SIG-M5 (cell line): ENCODE measurements at places on chromosomes 12 and 14.

DNA sequence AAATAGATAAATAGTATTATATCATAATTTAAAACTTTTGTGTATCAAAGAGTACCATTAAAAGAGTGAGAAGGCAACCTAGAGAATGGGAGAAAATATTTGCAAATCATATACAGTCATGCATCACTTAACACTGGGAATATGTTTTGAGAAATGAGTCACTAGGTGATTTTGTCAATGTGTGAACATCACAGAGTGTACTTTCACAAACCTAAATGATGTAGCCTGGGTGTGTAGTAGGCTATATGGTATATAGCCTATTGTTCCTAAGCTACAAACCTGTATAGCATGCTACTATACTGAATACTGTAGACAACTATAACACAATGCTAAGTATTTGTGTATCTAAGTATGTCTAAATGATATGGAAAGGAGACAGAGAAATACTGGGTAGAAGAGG lies 48.0 kb upstream of the ARID2 start:
- DNase-seq = no peak

DNA sequence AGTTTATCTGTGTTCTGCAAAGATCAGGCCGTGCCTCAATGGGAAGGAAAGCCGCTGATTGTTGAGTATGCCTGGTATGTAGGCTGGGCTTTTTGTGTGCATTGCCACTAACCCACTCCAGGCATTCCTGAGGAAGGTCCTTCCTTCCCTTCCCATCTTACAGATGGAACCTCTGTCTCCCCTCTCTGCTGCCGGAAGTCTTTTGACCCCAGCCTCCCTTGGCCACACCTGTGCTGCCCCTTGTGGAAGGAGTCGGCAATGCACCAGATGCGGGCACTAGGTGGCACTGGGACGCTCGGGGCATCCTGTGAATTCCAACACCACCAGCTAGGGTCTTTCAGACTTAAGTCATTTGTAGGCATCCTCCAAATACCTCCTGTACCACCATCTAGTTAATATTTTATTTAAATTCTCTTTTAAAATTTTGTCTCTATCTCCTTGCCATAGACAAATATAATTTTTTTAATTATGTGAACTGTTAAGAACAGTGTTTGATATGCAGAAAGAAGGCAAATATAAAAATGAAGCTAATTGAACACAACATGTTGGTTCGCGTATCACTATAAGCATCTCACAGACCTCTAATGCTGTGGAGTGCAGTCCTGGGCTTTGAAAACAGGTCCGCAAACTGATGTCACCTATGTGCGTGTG lies 99.6 kb downstream of the RIN3 start:
- DNase-seq = no peak

DNA sequence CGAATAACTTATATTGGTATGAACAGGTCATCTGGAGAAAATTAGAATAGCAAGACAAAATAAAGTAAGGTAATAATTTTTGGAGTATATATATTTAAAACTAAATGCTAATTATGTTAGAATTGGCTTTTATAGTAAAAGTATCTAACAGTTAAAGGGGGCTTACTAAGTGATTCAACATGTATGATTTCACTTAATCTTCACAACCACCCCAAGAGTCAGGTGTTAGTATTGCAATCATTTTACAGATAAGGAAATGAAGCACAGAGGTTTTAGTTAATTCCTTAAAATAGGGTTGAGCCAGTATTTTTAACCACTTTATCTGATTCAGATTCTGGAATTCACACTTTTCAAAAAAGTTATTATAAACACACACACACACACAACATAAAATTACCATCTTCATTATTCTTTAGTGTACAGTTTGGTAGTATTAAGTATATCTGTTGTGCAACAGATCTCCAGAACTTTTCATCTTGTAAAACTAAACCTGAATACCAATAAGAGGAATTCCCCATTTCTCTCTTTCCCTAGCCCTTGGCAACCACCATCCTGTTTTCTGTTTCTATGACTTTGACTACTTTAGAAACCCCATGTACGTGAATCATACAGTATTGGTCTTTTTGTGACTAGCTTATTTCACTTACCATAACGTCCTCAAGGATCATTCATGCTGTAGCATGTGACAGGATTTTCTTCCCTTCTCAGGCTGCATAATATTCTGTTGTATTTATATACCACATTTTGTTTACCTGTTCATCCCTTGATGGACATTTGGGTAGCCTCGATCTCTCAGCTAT lies 12.5 kb downstream of the A2M start:
- DNase-seq = no peak

GRCh38 chr14:48140804-48141203 lies 465.4 kb upstream of the MDGA2 start:
- no peak for DNase-seq

- DNase-seq = no peak
Measured at GRCh38 chr14:65377576-65377975, 35.0 kb upstream of the FUT8 start.

DNA sequence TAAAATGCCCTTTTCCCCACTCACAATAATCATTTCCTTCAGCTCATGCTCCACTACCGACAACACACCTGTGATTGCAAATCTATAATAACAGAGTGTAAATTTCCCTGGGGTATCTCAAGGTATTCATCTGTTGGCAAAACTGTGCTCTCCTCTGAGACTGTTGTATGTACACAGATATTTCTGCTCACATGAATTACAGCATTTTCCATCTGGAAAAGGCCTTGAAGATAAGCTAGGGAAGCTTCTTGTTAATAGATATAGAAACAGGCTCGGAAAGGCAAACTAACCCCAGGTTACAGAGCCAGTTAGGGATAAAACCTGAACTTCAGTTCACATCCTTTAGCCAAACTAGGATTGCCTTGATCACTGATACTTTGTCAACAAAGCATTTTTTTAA lies 210.4 kb upstream of the KRR1 start:
- no peak for DNase-seq

DNA sequence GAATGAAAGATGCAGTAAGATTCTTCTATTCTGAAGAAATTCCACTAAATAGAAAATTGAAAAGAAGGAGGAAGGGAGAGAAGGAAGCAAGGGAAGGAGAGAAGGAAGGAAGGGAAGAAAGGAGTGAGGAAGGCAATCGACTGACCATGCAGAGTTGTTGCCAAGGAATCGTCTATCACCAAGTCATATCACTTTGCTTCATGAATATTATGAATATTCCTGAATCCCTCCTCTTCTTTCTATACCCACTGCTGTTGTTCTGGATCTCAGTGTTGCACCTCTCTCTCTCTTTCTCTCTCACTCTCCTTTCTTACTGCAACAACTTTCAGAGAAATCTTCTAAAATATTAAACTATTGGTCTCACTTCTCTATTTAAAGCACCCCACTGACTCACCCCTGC lies 222.4 kb downstream of the IPO8 start:
- DNase-seq = no peak

DNA sequence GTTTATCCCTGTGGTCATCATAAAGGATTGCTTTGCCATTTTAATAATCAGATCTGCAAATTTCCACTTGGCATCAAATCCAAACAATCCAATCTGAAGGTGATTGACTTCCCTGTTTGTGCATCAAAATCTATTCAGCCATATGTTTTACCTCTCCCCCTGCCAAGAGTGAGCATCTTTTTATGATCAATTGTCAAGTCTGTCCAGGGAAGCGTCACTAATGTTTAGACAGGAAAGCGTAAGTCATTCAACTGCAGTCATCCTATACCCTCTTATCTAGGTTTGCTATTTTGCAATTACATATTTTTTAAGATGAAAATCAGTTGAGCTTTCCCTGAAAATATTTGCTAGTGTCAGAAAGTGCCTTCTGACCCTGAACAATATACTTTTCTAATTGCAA lies 1224.1 kb upstream of the SEL1L start:
- no peak for DNase-seq

DNA sequence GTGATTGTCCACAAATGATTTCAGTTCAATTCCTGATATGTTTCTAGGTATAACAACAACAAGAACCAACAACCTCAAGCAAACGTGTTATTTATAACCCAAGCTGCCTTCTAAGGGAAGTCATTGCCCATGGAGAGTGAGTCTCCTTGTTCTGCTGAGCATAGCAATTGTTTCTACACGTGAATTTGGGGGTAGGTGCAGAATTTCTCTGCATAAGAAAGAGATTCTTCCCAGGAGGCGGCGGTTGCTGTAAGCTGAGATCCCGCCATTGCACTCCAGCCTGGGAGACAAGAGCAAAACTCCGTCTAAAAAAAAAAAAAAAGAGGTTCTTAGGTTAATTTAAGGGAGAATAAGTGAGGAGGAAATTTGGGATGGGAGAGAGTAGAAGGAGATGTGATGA lies 226.5 kb upstream of the PELI2 start:
- DNase-seq = no peak

GRCh38 chr12:119182701-119183493 lies 4.2 kb downstream of the HSPB8 start:
- DNase-seq = no peak

DNA sequence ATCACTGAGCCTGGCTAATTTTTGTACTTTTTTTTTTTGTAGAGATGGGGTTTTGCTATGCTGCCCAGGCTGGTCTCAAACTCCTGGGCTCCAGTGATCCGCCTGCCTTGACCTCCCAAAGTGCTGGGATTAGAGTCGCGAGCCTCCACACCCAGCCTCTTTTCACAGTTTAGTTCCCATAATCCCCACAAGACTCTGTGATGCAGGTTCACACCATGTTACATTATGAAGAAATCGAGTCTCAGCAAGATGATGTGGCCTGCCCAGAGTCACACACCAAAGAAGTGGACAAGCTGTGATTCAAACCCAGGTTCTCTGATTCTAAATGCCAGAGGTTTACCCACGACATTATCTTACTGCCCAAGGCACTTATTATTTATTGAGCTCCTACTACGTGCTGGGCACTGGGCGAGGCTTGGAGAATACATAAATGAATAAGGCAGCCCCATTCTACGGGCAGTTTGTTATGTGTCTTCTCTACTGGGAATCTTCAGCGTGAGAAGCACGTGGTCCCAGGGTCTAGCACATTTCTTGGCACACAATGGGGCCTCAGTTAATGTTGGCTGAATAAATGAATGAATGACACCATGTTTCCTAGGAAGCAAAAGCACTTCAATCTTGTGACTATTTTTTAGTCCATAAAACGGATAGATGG lies 23.5 kb upstream of the OASL start:
- no peak for DNase-seq

DNA sequence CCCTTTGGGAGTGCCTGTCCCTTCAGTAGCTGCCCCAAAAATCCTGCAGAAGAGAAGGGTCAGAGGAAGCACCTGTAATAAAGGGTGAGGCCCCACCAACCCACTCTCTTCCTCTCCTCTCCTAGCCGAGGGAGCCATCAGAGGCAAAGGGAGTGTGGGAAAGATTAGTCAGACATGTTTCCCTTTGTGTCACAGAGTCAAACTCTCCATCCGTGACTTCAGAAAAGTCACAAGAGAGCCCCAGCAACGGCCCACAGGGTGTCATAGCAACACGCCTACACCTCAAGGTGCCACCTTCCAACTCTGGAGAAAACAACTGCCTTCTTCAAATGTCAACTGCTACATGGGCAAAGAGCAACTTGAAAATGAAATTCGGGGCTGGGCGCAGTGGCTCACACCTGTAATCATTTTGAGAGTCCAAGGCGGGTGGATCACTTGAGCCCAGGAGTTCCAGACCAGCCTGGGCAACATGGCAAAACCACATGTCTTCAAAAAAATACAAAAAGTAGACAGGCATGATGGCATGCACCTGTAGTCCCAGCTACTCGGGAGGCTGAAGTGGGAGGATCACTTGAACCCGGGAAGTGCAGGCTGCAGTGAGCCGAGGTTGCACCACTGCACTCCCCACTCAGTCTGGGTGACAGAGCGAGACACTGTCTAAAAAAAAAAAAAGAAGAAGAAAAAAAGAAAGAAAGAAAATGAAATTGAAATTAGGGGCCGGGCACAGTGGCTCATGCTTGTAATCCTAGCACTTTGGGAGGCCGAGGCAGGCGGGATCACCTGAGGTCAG lies 17.7 kb upstream of the CD27 start:
- DNase-seq = no peak

DNA sequence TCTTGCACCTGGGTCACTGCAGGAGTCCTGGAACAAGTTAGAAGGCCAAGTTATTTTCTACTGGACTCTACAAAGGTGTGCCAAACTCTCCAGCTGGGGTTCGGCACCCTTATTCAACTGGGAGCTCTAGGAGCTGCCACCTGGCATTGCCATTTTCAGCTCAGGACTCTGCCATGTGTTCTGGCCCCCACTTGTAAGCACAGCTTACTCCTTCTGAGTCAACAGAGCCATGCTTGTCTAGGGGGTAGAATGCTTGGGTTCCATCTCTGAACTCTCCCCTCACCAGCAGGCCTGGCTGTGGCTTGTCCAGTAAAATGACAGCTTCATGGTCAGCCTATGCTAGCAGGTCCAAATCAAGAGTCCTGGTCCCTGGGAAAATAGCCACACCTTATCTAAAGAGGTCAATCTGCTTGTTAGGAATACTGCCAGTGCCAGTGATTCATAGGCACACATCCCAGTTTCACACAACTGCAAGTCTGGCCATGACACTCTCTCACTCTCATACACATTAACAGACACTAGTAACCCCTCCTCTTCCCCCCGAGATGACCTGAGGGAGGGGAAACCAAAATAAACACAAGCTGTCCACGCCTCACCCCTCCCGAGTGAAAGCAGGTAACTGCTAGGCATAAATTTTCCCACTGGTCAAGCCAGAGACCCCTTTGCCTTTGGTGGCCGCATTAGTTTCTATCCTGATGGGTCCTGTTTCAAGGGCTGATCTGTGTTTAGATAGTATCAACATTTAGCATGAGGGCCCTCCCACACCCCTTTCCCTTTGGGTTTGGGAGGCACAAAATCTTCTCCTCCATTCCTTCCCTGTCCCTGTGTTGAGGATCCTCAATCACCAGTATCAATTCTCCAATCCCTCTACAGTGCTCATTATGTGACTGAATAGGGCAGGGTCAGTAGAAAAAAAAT lies 182.3 kb upstream of the GZMB start:
- no peak for DNase-seq

- no peak for DNase-seq
Measured at GRCh38 chr12:57519796-57520052, 590 bp downstream of the DDIT3 start.

- DNase-seq = peak; percentile 74
Measured at GRCh38 chr12:11855983-11856374, 206.5 kb downstream of the ETV6 start.

DNA sequence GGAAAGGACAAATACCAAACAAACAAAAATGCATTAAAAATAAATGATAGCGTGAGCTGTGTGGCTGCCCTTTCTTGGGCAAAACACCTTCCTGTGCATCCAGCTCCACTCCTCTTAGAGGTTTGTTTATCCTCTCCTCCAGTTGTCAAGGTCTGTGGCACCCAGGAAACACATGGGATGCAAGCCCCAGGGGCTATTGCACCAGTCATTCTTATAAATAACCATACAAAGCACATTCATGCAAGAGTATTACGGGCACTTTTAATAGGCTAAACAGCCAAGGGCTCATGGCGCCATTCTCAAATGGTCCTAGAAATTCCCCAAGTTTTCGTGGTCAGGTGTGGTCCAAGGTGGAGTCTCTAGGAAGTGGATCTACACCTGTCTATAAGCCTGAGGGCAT lies 257.0 kb downstream of the DPF3 start:
- DNase-seq = no peak

- DNase-seq = no peak
Measured at GRCh38 chr12:15011162-15011561, 38.3 kb downstream of the PDE6H start.
